Hematopoietic multipotent progenitor cell treated with erythropoietin and hydrocortisone succinate and interleukin-3 and kit ligand, for 6 days (in vitro differentiated cells): ENCODE measurements at places on chromosomes 1 and 21.

GRCh38 chr1:7478142-7478790 lies 292.8 kb upstream of the VAMP3 start:
- no peak for DNase-seq

GRCh38 chr1:31122101-31122735 lies 56.7 kb upstream of the PUM1 start:
- no peak for DNase-seq

- no peak for DNase-seq
Measured at GRCh38 chr1:202416641-202417040, 68.1 kb downstream of the PPP1R12B start.

- DNase-seq, result peak; percentile 35
Measured at GRCh38 chr1:222618001-222618879, at the start of gene MIA3. MIA3 (plus strand) TSS chr1:222618097; CDS start chr1:222618111, 14 bp downstream.

- no peak for DNase-seq
Measured at GRCh38 chr1:24850328-24850920, 79.7 kb downstream of the RUNX3 start.

DNA sequence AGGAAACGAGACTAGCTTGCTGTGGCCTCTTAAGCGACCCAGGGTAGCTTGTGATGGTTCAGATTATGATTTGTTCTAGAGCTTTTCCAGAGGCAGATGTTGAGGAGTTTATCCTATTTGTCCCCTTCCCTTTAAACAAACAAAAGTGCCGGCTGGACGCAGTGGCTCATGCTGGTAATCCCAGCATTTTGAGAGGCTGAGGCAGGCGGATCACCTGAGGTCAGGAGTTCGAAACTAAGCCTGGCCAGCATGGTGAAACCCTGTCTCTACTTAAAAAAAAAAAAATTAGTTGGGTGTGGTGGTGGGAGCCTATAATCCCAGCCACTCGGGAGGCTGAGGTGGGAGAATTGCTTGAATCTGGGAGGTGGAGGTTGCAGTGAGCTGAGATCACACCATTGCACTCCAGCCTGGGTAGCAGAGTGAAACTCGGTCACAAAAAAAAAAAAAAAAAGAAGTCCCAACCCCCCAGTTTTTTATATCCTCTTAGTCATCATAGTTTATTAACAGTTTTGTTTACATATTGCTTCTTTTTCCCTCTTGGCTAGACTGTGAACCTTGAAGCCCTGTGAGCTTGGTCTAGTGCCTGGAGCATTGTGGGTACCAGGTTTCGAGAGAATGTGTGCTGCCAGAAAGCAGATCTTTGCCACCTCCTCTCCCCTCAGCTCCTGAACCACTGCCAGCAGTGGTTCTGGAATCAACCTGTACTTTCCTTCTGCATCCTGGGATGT lies 29.8 kb downstream of the MAPKAPK2 start:
- DNase-seq, result no peak

DNA sequence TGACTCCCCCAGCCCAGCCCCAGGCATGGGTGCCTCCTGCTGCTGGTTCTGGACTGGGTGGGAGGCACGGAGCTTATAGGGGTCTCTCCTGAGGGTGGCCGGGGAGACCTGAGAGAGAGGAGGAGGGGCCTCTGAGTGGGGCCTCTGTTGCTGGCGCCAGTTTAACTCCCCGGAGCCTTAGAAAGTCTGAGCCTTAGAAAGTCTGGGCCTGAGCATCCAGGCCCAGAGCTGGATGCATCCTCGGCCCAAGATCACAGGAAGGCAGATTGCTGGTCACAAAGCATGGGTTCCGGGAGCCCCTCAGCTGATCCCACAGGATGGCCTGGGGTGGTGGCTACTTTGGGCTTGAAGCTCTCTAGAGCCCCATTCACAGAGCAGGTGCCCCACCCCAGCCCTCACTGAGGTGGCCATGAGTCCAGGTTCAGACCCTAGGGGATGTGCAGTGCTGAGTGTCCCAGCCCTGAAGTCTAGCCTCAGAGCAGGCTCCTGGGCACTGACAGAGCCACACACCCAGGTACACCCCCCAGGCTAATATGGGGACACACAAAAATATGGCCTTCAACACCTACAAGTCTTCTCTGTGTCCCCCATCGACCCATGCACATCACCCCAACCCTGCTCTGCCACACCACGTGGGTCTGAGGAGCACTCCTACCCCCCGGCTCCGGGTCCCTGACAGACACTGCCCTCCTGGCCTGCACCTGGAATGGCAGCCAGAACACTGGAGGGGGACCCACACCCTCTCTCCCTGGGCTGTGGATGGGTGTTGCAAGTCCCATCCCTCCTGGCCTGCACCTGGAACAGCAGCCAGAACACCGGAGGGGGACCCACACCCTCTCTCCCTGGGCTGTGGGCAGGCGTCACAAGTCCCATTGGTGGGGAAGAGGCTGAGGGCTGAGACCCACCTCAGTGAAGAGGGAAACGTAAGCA lies 9.7 kb downstream of the PLA2G2F start:
- DNase-seq, result no peak

DNA sequence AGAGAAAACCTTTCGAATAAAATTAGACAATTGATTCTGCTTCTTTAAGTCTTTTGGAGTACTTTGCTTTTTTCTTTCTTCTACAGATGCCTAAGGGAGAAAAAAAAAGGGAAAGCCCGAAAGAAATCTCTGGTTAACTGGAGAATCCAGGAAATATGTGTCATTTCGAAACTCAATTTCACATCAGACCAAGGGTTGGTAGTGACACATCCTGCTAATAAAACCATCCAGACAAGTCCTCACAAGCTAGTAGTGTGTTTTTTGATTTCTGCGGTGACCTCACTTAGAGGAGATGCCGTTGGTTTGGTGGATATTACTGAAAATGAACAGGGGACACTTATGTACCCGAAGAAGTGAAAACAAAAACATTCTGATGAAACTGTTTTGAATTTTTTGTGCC lies 726.5 kb upstream of the ADAMTS5 start:
- no peak for DNase-seq

DNA sequence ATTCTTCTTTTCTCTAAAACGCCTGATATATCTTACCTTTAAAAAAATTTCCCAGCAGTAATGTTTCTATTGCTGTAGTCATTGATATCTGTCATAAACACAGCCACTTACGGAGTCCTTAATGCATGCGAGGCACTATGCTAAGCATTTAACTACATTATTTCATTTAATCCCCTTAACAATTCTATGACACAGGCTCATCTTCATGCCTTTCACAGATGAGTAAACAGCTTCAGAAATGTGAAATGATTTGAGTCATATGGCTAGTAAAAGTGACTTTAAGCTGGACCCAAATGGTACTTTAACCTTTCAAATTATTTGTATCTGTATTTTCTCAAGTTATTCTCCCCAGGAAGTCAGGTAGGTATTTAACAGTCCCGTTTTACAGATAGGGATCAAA lies 125.1 kb upstream of the FGGY start:
- no peak for DNase-seq

DNA sequence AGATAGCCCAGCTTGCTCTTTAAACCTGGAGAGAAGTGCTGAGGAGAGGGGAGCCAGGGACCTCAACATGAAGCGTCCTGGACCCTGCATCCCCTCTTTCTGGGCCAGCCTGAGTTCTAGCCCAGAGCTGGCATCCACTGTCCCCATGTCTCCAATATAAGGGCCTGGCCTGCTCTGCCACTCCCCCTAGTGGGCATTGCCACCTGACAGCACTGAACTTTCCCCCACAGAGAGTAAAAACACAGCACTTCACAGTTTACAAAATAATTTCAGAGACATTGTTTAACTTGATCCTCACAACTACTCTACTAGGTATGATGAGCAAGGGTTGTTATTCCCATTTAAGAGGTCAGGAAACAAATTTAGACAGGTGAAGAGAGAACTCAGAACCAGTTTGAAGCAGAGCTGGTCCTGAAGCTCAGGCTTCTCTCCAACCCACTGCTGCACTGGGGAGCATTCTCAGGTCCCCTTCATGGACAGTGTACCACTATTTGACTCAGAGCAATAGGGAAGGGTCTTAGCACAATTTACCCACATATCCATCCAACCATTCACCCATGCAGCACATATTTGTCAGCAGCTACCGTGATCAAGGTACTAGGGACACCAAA lies 151.2 kb downstream of the DMRTA2 start:
- DNase-seq, result peak; percentile 71

- no peak for DNase-seq
Measured at GRCh38 chr1:205359771-205360565, 3.2 kb upstream of the KLHDC8A start.

DNA sequence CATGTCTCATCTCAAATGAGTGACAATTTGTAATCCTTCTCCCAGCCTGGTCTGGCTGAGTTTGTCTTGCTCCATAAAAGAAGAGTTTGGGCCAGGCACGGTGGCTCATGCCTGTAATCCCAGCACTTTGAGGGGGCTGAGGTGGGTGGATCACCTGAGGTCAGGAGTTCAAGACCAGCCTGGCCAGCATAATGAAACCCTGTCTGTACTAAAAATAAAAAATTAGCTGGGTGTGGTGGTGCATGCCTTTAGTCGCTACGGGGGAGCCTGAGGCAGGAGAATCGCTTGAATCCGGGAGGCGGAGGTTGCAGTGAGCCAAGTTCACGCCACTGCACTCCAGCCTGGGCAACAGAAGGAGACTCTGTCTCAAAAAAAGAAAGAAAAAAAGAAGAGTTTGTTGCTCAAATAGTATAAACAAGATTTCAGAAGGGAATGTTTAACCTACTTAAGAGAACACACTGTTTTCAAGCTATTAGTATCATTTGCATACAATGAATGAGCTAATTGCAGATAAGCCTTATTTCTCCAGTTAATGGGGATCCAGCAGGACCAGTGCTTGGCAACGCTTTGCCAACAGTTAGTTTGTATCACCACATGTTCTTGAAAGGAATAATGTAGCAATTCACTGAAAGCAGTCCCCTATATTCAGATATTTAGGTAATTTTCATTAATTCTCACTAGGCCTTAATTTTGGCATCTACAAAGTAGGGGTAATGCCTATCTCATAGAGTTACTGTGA lies 15.9 kb downstream of the KLHDC7A start:
- no peak for DNase-seq

DNA sequence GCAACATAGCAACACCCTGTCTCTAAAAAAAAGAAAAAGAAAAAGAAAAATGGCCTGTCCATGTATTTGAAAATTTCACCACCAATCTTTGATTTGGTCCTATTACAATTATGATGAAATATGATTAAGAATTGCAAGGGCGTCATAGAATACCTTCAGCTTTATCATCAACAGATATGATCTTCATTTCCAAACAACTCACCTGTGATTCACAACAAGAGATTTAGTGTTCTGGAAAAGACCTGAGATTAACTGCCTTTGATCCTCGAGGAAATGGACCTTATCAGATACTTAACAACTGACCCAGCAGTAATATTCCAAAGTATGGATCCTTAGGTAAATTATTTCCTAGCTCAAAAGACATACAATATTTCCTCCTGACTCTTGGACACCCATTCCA lies 3.5 kb upstream of the GSTM4 start:
- DNase-seq, result no peak

DNA sequence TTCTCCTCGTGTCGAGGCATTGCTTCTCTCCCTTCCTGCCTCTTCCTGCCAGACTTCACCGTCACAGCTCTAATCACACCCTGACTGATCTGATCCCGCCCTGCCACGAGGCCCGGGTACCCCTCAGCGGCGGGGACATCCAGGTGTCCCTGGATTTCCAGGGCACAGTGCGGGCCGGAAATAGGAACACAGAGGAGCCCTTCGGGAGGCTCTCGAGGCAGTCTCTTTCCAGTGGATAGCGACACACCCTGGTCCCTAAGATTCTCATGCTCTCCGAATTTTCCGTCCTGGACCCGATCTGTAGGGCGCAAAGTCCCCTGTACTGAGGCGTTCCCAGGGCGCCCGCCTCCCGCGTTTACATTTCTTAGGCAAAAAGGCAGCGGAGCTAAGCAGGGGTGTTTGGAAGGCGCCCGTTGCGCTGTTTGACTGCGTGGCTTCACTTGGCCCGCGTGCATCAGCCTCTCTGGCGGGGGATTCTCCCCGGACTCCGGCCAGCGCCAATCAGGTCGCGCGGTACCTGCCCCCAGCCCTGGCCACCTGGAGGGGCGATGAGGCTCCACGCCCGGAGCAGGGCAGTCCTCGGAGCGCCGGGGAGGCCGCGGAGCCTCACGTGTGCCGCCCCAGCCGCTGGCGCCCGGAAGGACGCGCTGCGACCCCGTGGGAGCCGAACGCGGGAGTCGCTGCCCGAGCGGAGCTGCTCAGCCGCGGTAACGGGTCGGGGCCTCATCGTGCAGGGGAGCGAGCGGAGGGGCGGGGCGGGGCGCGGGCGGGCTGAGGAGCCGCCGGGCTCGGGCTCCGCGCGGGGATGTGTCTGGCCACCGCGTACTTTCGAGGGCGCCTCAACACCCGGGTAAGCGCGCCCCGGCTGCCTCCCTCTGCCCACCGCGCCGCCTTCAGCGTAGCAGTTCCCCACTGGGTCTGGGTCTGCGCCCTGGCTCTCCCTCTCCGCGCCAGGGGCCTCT lies at the start of gene FAM163A:
FAM163A (plus strand) TSS at position 575 of the 962 bp plus-strand sequence. CDS start 69,807 bp downstream, outside the sequence.
- DNase-seq, result peak; percentile 5

GRCh38 chr1:81558291-81559076 lies 242.2 kb upstream of the ADGRL2 start:
- DNase-seq, result no peak

DNA sequence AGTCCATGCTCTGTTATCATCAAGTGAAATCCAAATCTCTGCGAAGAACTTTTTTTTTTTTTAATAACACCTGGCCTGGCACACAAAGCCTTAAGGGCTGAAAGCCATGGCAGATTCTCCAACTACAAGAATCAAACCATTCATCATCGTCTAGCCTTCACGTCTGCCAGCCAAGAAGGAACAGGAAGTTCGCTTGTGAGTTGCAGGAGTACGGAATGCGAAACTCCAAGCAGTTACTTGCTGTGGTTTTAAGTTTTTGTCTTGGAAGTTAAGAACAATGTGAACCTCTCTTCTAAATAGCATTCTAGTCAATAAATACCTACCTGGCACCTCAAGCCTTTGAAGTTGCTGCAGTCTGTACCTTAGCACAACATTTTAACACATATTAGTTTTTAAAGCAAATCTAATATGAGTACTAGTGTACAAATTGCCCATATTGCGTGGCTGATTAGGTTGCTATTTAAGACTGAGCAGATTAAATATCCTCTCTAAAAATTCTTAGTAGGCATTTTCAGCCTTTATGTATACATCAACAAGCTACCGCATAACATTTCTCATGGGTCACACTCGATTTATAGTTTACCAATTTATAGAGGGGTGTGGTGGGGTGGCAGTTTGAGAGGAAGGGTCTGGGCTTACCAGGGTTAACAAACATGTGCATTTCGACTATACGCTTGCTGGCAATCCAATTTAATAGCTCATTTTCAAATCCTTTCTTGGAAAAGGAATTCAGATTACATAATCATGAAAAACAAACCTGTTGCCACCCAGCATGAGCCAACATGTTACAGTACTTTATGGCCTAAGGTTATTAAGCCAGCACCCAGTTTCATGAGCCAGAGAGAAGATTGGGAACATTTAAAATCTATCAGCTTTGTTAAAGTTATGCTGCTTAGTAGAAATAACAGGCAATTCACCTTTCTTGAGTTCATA lies 22.2 kb upstream of the PTPN14 start:
- DNase-seq, result no peak

DNA sequence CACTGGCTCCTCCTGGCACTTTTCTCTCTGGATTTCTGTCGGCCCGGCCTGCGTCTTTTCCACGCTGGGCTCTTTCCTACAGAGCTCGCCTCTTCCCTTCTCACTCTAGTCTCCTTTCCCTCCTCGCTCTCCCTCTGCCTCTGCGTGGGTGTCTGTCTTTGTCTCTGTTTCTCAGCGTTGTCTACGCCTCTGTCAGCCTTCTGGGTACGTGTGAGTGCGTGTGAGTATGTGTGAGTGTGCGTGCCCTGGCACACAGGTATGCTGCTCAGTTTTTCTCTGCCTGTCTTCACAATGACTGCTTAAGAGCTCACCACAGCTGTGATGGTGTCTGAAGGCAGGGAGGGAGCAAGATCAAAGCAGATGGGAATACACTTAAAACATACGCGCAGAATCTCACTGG lies 77.7 kb downstream of the KIRREL1 start:
- no peak for DNase-seq
